ENCODE measurements at places on chromosomes 11 and 22. TPM values are rescaled to one million over a fixed set of nuclear protein-coding genes. Genes with fewer than 3 reads are reported as not detected.
A peak's percentile ranks its signal among the peaks of the same experiment; 100 is the strongest.

DNA sequence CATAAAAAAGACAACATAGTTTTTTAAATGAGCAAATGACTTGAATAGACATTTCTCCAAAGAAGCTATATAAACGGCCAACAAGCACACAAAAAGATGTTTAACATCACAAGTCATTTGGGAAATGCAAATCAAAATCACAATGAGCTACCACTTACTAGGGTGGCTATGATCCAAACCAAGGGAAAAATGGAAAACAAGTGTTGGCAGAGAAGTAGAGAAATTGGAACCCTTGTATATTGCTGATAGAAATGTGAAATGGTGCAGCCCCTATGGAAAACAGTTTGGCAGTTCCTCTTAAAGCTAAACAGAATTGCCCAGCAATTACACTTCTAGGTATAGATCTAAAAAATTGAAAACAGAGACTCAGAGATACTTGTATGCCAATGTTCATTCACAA lies 29.0 kb downstream of the PAMR1 start:
- no peaks in the 10 kb centered on the region for H3K4me1 ChIP-seq
- peaks cover 1% of the 10 kb centered on the region for H3K27me3 ChIP-seq
- no peaks in the 10 kb centered on the region for H3K36me3 ChIP-seq
- no peak overlapping the region for H3K27ac ChIP-seq
- no peak for DNase-seq

GRCh38 chr22:46732513-46732912 lies 5.5 kb downstream of the CERK start:
- peaks cover 24% of the 10 kb centered on the region for H3K4me1 ChIP-seq
- H3K4me3 ChIP-seq: no peak overlapping the region
- no peak overlapping the region for H3K27ac ChIP-seq
- H3K27me3 ChIP-seq: no peaks in the 10 kb centered on the region

DNA sequence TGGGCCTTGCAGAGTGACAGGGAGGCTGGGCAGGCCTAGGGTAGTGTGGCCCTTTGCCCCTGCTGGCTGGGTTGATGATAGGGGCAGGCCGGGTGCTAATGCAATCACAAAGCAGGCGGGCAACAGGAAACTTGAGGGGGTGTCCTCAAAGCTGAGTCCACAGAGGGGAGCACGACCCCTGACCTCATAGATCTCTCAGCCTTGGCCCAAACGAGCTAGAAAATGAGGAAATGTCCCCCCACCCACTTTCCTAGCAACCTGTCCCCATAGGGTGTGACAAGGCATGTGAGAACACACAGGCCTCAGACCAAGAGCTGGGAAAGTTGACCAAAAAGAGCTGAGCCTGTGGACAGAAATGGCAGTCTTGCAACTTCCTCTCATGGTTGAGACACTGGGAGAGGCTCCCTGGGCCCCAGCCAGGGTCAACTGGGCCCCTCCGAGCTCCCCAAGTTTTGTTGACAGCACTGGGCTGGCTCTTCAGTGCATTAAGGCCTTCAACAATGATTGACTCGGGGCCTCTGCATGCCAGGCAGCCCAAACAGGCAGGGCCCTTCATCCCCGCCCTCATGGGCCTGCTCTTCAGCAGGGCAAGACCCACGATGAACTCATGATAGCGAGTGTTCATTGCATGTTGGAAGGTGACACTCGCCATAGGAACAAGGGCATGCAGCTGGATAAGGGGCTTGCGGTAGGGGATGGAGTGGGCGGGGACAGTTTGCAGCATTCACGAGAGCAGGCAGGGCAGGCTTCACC lies 9.8 kb upstream of the SPI1 start:
- H3K27me3 ChIP-seq: no peaks in the 10 kb centered on the region
- H3K4me3 ChIP-seq: no peak overlapping the region
- H3K27ac ChIP-seq: no peak overlapping the region
- H3K36me3 ChIP-seq: no peaks in the 10 kb centered on the region

Gene SLC22A9
- not detected for total RNA-seq

Gene ST3GAL4
- total RNA-seq: 15.6 TPM

DNA sequence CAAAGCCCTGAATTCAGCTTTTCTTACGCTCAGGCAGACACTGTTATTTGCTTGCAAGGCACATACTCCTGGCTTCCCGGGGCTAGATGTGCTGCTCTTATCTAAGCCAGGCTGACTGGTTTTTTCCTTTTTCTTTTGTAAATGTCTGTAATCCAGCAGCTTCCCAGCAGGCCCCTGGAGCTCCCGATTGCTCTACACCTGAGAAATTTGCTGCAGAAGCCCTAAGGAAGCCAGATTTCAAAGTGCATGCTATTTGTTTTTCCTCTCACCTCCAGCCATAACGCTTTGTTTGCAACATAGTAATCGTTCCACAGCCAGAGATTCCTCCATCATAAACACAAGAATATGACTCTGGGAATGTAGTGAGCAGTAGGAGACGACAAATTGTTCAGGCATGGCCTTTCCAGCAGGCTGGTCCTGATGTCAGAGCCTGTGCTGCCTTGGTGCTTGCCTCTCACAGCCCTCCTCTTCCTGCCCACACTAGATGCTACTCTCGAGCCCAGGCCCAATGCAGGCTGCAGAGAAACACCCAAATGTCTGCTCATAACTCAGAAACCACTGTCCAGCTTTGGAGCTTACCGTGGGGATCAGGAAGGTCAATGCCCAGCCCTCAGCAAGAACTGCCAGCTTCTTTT lies 54.7 kb upstream of the SLC6A5 start:
- no peaks in the 10 kb centered on the region for H3K27me3 ChIP-seq
- no peak for DNase-seq
- H3K27ac ChIP-seq: no peak overlapping the region
- peaks cover 8% of the 10 kb centered on the region for H3K4me1 ChIP-seq
- no peak overlapping the region for H3K4me3 ChIP-seq

Gene WNT7B
- total RNA-seq: 0.24 TPM

DNA sequence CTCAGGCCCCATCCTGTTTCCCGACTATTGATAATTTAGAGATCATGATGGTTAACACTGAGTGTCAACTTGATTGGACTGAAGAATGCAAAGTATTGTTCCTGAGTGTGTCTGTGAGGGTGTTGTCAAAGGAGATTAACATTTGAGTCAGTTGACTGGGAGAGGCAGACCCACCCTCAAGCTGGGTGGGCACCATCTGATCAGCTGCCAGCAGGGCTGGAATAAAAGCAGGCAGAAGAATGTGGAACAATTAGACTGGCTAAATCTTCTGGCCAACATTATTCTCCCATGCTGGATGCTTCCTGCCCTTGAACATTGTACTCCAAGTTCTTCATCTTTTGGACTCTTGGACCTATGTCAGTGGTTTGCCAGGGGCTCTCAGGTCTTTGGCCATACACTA lies 1170.0 kb upstream of the CNTN5 start:
- no peak overlapping the region for H3K4me3 ChIP-seq
- H3K4me1 ChIP-seq: peaks cover 14% of the 10 kb centered on the region
- no peaks in the 10 kb centered on the region for H3K27me3 ChIP-seq
- no peaks in the 10 kb centered on the region for H3K36me3 ChIP-seq
- DNase-seq: no peak

Gene GANAB
- total RNA-seq: 330 TPM

DNA sequence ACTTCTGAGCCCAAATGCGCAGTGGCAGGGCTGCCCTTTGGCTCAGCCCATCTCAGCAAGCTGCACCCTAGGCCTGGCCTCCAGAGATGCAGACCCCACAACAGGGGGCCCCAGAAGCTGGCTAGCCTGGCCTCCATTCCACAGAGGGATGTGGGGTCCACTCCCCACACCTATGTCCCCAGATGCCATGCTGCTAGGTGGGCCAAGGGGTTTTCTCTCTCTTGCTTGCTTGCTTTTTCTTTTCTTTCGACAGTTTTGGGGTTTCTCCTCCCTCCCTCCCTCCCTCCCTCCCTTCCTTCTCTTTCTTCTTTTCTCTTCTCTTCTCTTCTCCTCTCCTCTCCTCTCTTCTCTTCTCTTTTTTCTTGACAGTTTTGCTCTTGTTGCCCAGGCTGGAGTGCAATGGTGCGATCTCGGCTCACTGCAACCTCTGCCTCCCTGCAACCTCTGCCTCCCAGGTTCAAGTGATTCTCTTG lies 9.6 kb downstream of the SCARF2 start:
- H3K4me1 ChIP-seq: peaks cover 23% of the 10 kb centered on the region
- H3K27ac ChIP-seq: no peak overlapping the region
- no peak overlapping the region for H3K4me3 ChIP-seq
- H3K27me3 ChIP-seq: peaks cover 47% of the 10 kb centered on the region
- no peak for DNase-seq
- H3K36me3 ChIP-seq: no peaks in the 10 kb centered on the region

DNA sequence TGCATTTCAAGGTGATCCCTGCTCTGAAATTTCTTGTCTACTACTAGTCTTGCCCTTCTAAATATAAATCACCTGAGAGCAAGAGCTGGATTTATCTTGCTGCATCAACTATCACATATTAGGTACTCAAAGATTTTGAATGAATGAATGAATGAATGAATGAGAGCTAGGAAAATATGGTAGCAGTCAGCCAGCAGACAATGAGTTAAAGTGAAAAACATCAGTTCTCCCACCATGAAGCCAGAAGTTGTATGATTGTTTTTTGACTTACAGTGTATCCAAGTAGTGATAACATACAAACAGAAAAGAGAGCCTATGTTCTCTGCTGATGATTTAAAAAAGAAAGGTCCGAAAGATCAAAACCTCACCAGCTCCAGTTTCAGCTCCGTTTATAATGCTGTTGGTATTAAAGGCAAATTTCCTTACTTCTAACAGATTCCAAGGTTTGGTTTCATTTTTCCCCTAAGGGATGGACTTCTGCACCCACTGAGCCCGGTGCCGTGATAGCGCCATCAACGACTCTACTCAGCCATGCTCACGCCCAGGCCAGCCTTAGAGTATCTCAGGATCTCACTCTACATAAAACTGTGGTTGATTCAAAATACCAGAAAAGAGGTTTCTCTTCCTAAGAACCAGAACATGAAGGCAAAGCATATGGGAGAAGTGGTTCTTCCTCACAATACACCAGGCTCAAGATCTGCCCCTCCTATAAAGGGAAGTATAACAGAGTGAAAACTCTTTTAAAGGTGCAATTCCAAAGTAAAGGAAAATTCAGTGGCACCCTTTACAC lies 92.0 kb downstream of the SGSM3 start:
- DNase-seq: no peak
- no peaks in the 10 kb centered on the region for H3K36me3 ChIP-seq
- H3K4me3 ChIP-seq: no peak overlapping the region
- H3K4me1 ChIP-seq: no peaks in the 10 kb centered on the region
- H3K27me3 ChIP-seq: no peaks in the 10 kb centered on the region

- no peaks in the 10 kb centered on the region for H3K27me3 ChIP-seq
- H3K27ac ChIP-seq: no peak overlapping the region
- H3K4me3 ChIP-seq: no peak overlapping the region
- no peaks in the 10 kb centered on the region for H3K36me3 ChIP-seq
These were observed 23.7 kb upstream of the SORL1-AS1 start for GRCh38 chr11:121476379-121477032.

Gene OR51B5
- not detected for total RNA-seq

GRCh38 chr11:19355601-19356000 lies 114.9 kb upstream of the E2F8 start:
- no peak overlapping the region for H3K27ac ChIP-seq
- no peaks in the 10 kb centered on the region for H3K36me3 ChIP-seq
- no peak for DNase-seq
- no peaks in the 10 kb centered on the region for H3K4me1 ChIP-seq
- peaks cover 2% of the 10 kb centered on the region for H3K27me3 ChIP-seq

DNA sequence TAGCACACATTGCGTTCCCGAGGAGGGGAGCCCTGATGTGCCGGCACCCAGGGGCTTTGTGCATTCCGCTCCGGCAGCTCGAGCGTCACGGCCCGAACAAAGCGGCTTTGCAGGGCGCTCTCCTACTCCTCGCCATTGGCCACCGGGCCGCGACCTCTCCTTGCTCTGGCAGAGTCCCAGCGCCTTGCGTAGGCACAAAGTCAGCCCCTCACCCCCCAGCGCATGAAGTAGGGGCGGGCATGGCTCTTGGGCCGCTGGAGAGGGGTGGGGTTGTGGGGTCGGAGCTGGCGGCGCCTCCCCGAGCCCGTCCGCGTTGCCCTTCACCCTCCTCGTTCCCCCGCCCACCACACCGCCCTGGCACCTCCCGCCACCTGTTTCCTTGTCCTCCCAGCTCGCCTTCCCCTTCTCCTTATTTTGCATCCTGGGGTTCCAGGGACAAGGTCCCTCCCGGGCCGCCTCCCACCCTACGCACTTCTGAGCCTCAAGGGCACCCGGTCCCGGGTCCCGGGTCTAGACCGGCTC lies 753 bp upstream of the PPARA start:
- no peak overlapping the region for H3K27ac ChIP-seq
- peaks cover 42% of the 10 kb centered on the region for H3K27me3 ChIP-seq
- H3K4me3 ChIP-seq: peak overlapping the region; percentile 49

Gene DUSP8
- 2.1 TPM for total RNA-seq

Gene ANO5
- 4.6 TPM for total RNA-seq

Gene INSC
- total RNA-seq: 0.58 TPM

- H3K4me3 ChIP-seq: no peak overlapping the region
- H3K36me3 ChIP-seq: no peaks in the 10 kb centered on the region
- H3K27me3 ChIP-seq: no peaks in the 10 kb centered on the region
- no peak overlapping the region for H3K27ac ChIP-seq
- peaks cover 19% of the 10 kb centered on the region for H3K4me1 ChIP-seq
These were observed 19.2 kb upstream of the TALDO1 start for GRCh38 chr11:727859-728748.

DNA sequence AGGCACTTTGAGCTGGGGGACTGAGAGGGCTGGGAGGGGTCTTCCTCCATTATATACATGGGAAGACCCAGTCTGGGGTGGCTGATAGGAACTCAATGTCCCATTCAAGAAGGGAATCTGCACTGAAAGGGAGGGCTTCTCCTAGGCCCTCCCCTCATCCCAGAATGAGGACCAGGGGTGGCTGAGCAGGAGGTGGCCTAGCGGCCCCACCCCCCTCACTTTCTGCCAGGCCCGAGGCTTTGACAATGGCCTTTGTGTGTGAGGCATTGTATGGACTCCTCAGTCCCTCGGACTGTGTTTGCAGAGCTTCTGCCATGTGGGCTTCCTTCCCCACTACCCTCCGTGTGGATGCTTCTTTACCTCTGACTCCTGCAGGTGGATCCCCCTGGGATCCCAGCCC lies 65.7 kb downstream of the NECTIN1 start:
- no peak overlapping the region for H3K4me3 ChIP-seq
- no peaks in the 10 kb centered on the region for H3K27me3 ChIP-seq
- H3K4me1 ChIP-seq: peaks cover 13% of the 10 kb centered on the region
- H3K27ac ChIP-seq: no peak overlapping the region
- peaks cover 4% of the 10 kb centered on the region for H3K36me3 ChIP-seq

- H3K4me1 ChIP-seq: peaks cover 19% of the 10 kb centered on the region
- peak overlapping the region; percentile 73 for H3K27ac ChIP-seq
- H3K4me3 ChIP-seq: peak overlapping the region; percentile 62
- H3K36me3 ChIP-seq: no peaks in the 10 kb centered on the region
- peak; percentile 61 for DNase-seq
These were observed 88.6 kb upstream of the CRYBB3 start for GRCh38 chr22:25110846-25111578.

- no peaks in the 10 kb centered on the region for H3K36me3 ChIP-seq
- no peak for DNase-seq
- no peak overlapping the region for H3K4me3 ChIP-seq
These were observed 108.0 kb downstream of the SLC1A2 start for GRCh38 chr11:35311331-35311730.

Gene SLC22A12
- total RNA-seq: not detected

- DNase-seq: no peak
- H3K4me3 ChIP-seq: no peak overlapping the region
- H3K36me3 ChIP-seq: no peaks in the 10 kb centered on the region
- no peaks in the 10 kb centered on the region for H3K27me3 ChIP-seq
- no peaks in the 10 kb centered on the region for H3K4me1 ChIP-seq
These were observed 12.2 kb downstream of the MRGPRD start for GRCh38 chr11:68968306-68969250.
